ENCODE measurements at places on chromosomes 5 and 9. TPM values are rescaled to one million over a fixed set of nuclear protein-coding genes. Genes with fewer than 3 reads are reported as not detected.

TMEM8B gene
- total RNA-seq = 1.2 TPM

SPATA31C1 gene
- total RNA-seq = not detected

SPATA6L gene
- total RNA-seq = not detected

COL5A1 gene
- 2.1 TPM for total RNA-seq

LRRC26 gene
- not detected for total RNA-seq

CCDC69 gene
- total RNA-seq = 1.9 TPM

CHD1 gene
- total RNA-seq = 224 TPM

DNA sequence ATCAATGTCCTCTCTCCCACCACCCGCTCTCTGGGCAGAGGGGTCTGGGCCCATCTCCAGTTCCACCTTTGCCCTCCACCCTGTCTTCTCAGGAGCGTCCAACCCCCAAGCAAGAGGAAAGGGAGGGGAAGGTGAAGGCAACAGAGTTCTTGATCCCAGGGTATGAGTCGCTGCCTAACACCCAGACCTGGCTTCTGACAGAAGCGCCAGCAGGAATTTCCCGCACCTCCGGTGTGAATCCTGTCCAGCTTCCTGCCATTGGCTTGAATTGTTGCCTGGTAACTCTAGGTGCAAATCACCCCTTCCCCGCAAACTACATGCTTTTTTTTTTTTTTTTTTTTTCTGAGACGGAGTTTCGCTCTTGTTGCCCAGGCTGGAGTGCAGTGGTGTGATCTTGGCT, 84.2 kb upstream of the IER5L start:
- no peak for DNase-seq

DNA sequence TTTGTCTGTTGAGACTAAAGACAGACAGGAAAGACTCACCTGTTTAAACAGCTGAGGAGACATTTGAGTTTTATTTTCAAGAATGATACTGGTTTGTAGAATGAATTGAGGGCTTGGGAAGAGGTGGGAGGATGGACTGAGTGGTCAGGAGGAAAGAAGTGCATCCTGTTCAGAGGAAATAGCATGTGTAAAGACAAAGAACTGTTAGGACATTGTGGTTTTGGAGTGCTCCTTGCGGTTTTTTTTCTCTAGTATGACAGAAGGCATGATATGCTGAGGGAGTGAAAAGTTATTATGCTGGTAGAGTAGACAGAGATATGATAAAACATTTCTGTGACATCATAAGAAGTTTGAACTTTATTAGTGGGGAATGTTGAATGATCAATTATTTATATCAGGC, 270.7 kb upstream of the ELAVL2 start:
- no peak for DNase-seq

GRCh38 chr9:6788162-6789016, 30.6 kb downstream of the KDM4C start:
- peak; percentile 33 for DNase-seq

DNA sequence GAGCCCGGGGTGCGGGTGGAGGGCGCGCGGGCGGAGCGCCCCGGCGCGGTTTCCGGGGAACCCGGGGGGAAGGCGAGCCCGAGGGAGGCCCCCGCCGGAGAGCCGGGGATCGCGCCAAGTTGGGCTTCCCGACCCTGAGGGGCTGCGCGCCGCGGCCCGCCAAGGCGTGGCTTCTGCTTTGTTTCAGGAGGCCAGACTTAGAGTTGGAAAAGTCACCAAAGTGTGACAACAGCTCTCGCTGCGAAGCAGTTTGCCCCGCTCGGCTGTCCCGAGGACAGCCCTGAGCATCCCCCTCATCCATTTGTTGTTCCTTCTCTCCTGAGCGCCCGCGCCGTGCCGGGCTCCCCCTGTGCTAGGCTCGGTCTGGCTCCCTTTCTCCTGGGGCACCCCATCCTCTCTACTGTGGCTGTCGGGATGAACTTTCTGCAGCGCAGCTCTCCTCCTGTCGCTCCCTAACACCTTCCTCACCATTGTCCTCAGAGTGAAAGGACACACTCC, 410 bp downstream of the GLIPR2 start:
- DNase-seq = no peak

DNA sequence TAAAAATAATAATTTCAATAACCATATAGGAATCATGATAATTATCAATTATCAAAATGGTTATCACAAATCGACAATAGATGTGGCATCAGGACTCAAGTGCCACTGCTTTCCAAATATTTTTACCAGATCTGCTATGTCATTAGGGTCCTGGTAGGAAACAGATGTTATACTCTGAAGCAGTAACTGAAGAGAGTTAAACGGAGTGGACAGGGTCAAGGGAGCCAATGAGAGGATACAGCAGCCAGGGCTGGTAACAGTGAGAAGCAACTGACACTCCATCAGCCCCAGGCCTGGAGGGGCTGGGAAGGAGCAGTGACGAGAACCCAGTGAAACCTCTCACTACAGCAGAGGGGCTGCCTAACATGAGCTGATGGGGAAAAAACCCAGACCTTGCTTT, 322.4 kb downstream of the NPR3 start:
- DNase-seq = no peak

DNA sequence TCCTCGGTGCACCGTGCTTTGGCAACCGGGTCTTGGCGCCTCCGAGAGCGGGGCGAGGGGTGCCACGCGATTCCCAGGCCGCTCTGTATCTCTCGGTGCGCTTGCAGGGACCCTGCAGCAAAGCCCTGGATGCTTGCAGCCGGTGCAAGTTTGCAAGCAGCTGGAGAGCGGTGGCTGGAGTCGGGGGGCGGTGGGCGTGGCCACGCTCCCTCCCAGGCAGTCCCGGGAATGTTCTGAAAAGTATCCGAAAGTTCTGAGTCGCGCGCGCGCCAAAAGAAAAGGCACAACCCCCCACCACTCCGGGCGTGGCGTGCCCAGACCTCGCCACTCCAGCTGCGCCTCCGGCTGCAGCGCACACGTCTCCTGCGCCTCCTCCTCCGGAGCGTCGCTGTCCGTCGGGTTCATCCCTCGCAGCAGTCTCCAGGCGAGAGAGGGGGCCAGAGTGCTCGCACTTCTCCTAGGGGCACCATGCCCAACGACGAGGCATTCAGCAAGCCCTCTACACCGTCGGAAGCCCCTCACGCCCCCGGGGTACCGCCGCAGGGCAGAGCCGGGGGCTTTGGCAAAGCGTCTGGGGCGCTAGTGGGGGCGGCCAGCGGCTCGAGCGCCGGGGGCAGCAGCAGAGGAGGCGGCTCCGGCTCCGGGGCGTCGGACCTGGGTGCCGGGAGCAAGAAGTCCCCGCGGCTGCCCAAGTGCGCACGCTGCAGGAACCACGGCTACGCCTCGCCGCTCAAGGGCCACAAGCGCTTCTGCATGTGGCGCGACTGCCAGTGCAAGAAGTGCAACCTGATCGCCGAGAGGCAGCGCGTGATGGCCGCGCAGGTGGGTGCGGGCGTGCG, at the start of gene DMRT1:
Gene DMRT1, plus strand, starts transcription at position 327 of the 839 bp plus-strand sequence. Its CDS starts 142 bp downstream, at position 469.
- no peak for DNase-seq

DNA sequence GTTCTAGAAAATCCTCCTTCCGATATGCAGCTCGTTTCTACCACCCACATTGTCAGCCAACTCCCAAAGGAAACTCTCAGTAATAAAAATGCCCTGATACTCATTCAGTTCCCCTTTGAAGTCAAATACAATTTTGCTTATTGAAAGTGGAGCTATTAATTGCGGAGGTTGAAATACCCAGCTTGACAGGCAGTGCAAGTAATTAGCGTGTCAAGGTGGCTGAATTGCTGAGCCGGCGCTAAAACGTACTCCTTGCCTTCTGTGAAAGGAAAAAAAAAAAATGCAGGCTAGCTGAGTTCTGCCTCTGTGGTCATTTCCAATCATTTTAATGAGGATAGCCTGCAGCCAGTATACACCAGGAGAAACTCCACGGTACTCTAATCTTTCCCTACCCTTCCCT, 165.5 kb downstream of the RORB start:
- DNase-seq = no peak

Measured in NCI-H460 (cell line).